ENCODE measurements at places on chromosomes 1 and 21.

- no peak for DNase-seq
Measured at GRCh38 chr1:14922942-14923726, 230.4 kb upstream of the TMEM51 start.

DNA sequence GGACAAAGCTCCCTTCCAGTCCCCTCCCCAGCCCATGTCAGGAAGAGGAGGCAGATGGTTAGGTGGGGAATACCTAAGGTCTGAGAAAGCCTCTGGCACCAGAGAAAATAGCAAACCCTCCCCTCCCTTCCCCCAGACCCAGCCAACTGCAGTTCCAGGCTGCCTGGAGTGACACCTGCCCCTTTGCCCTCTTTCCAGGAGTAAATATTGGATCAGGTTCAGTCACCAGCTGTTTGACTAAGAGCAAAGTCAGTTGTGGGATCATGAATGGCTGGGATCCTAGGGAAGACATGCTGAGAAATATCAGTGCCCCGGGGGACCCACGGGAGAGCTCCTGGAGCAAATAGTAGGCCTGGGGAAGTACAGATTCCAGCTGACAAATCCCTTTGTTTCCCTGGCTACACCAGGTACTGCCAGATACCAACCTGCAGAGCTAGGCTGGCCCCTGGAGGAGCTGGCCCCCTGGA lies 12.2 kb upstream of the CDK18 start:
- no peak for DNase-seq

GRCh38 chr1:105419030-105419429 lies 1637.4 kb upstream of the PRMT6 start:
- DNase-seq: no peak

GRCh38 chr1:158694596-158694995 lies 5.9 kb downstream of the OR6K2 start:
- no peak for DNase-seq

DNA sequence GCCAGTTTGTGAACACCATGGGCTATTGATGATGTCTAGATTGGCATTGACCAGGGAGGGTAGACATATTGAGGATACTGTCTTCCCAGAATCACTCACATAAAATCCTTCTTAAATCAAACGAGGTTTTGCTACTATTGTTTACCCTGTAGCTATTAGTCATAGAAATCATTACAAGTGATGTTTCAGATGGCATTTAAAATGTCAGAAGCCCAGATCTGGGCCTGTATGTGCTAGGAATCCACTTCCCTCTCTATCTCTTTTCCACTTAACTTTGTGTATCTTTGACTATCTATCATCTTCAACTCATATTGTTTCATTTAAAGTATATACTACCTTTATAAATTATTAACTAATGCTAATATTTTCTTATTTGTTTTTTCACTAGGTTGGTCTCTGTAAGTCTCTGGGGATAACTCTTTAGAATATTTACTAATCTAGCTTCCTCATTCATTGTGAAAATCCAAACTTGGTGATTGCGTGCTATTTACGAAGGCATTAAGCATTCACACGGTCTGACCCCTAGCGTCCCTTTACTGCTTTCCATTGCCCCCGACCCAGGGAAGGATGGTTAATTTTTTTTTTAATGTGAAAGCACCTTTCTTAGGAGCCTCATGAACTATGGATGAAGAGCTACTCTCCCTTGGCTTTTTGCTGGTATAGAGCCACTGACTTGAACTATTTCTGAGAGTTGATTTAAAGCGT lies 281.8 kb downstream of the GPATCH2 start:
- no peak for DNase-seq

GRCh38 chr1:100875228-100875627 lies 19.4 kb downstream of the EXTL2 start:
- DNase-seq: no peak

- DNase-seq: no peak
Measured at GRCh38 chr1:161390559-161390858, 22.8 kb upstream of the CFAP126 start.

GRCh38 chr1:208219659-208220282 lies 24.4 kb downstream of the PLXNA2 start:
- no peak for DNase-seq
